ENCODE measurements at places on chromosomes 3 and 15.

GRCh38 chr3:130975251-130975650 is 51.4 kb downstream of the ASTE1 start:
- DNase-seq, result no peak

DNA sequence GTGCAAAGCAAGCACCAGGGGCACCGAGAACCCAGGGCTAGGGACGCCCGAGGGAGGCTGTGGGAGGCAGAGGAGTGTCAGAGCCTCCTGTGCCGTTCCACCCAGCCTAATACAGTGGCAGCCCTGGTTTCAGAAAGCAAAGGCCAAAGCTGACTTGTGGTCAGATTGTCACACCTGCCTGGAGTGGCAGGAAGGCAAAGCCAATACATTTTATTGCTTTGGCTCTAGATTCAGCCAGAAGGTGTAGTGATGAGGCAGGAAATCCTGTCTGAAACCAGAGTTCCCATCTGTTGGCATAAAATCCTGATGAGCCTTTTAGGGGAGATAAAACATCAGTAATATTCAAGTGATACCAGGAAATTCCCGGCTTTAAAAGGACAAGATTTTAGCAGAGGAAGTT is 168.3 kb downstream of the SLCO3A1 start:
- no peak for DNase-seq

GRCh38 chr15:29135702-29136646 is 133.6 kb downstream of the NSMCE3 start:
- DNase-seq, result no peak

DNA sequence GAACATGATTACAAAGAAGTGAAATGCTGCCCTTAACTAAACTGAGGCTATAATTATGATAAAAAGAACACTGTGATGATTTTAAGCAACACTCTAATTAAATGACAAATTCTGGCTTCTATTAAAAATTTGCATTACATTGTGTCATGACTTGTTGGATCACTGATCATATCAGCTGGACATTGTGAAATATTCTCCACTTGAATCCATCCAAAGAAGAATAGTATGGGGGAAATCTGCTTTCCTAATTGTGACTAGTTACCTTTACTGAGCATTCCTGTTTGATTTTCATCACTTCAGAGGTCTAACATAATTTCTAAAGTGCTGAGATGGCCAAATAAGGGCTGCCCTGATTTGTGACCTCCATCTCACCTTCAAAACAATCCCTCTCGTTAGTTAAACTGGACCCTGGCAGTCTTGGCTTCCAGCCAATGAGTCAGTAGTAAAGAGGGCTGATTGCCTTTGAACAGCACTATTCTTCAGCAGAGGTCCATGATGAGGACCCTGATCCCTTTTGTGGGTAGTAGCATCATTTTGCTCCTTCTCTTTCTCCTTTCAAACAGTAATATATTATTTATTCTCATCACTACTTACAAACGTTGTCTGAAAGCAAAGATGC is 53.5 kb upstream of the LEKR1 start:
- no peak for DNase-seq

DNA sequence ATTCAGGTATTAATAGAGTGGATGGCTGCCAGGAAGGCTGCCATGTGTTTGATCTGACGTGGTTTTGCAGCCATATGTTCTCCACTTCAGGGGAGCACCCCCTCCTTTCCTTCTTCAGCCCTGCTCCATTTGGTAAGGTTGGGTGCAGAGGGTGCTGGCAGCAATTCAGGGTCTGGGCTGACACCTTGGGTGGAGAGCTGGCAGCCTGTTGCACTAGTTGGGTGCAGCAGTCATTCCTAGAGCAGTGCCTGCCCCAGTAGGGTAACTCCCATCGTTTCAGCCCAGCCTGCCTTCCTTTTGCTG is 1.5 kb downstream of the TYRO3 start:
- DNase-seq, result no peak

GRCh38 chr3:124413393-124413792 is 316.9 kb upstream of the UMPS start:
- no peak for DNase-seq

DNA sequence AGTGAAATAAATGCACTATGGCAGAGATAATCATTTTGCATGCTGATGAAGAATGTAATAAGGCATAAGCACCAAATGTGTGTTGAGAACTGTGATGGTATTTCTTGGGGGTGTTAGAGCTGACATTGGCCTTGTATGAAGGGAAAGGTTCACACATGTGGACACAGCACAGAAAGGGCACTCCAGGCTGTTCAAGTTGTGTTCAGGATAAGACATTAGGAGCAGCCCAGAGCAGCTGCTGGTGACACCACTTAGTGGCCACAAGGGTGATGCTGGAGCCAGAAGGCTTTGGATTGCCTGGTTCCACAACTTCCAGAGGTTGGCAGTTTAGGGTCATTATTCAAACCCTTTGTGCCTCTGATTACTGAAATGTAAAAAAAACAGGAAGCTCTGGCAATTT is 155.4 kb downstream of the GOLGA6L6 start:
- no peak for DNase-seq

DNA sequence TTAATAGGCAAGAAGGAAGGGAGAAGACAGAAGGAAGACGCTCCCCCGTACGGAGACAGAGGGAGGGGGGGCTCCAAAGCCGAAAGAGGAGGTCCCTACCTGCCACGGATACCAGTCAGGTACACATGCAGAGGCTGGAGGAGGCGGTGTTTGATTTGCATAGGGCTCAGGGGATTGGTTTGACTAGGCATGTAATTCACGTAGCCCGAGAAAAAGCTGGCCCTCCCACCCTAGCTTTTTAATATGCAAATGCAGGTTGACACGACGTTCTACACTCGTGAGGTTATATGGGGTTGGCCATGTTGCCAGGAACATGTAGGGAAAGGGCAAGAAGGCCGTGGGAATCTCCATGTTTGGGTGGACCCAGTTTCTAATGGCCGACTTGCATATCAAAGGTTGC is 29.8 kb downstream of the ZNF592 start:
- no peak for DNase-seq

GRCh38 chr3:132870541-132870940 is 148.3 kb upstream of the NPHP3 start:
- peak; percentile 95 for DNase-seq

DNA sequence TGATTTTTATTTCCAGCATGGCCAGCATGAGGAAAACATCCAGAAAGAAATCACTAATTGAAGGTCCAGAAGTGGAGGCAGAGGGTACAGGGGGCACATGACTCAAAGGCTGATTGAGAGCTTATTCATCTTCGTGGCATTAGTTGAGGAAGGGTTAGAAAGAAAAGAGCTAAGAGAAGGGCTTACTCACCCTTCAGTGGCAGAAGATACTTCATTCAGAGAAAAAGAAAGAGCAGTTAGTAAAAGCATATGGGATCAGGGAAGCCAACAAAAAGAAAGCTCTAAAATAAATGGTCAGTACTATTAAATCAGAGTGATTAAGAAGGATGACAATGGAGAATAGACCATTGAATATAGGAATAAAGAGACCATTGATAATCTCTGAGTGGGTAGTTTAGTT is 25.2 kb downstream of the GAP43 start:
- DNase-seq, result no peak

GRCh38 chr3:14991151-14991742 is 43.9 kb downstream of the NR2C2 start:
- DNase-seq, result no peak

- DNase-seq, result no peak
These were observed 25.0 kb downstream of the TBC1D2B start for GRCh38 chr15:78052545-78052944.

- no peak for DNase-seq
These were observed 16.0 kb upstream of the CCNL1 start for GRCh38 chr3:157175691-157176507.

DNA sequence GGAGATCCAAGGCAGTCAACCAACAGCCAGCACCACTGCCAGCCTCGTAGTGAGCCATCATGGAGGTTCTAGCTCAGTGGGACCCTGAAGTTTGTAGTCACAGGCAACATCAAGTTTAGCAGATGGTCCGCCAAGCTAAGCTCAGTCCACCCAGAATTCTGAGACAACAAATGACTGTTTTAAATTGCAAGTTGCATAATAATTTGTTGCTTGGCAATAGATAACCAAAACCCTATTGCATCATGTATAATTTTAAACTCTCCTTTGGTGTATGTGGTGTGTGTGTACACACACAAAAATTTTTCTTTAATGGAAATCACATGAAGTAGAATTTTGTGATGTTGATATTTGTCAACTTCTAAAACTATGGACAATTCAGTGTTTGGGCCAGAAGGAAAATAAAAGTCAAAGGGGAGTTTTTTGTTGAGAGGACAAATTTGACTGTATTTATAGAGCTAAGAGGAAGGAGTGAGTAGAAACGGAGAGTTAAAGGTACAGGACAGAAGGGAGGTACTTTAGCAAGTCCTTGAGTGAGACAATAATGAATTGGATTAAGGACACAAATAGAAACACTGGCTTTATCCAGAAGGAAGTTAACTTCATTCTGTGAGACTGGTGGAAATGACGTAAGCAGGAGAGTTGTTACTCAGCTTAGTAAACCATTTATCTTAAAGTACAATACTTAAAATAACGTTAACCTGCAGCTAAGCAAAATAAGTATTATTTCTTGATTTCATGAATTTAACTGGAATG is 83.6 kb downstream of the NCEH1 start:
- peak; percentile 1 for DNase-seq

GRCh38 chr15:90813796-90814190 is 54.6 kb upstream of the FURIN start:
- no peak for DNase-seq

GRCh38 chr3:157075693-157076420 is 84.1 kb downstream of the CCNL1 start:
- no peak for DNase-seq

GRCh38 chr3:30012941-30013543 is 593.4 kb upstream of the TGFBR2 start:
- DNase-seq, result peak; percentile 4

- DNase-seq, result no peak
These were observed 27.9 kb downstream of the EIF1B start for GRCh38 chr3:40337136-40338108.

GRCh38 chr3:159266779-159267178 is 464.9 kb downstream of the MFSD1 start:
- DNase-seq, result no peak

GRCh38 chr3:70580021-70580420 is 267.6 kb upstream of the MDFIC2 start:
- no peak for DNase-seq

- no peak for DNase-seq
These were observed 317.6 kb upstream of the RASGRP1 start for GRCh38 chr15:38882221-38882620.

DNA sequence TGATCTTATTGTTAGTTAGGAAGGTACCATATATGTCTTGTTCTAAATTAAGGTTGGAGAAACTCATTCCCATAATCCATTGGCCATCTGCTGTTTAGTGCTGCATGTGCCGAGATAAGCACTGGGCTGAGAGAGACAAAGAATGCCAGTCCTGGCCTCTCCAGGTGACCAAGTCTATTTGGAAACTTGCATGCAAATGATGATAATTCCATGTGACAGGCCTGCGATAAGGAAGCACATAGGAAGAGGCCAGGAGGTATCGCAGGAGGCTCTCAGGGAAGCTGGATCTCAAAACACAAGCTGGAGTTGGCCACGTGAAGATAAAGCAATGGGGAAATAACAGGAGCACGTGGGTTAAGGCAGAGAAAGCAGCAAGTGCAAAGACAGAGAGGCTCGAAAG is 39.7 kb downstream of the MYO5C start:
- DNase-seq, result no peak

- DNase-seq, result no peak
These were observed 224.7 kb upstream of the GBE1 start for GRCh38 chr3:81985996-81986723.

DNA sequence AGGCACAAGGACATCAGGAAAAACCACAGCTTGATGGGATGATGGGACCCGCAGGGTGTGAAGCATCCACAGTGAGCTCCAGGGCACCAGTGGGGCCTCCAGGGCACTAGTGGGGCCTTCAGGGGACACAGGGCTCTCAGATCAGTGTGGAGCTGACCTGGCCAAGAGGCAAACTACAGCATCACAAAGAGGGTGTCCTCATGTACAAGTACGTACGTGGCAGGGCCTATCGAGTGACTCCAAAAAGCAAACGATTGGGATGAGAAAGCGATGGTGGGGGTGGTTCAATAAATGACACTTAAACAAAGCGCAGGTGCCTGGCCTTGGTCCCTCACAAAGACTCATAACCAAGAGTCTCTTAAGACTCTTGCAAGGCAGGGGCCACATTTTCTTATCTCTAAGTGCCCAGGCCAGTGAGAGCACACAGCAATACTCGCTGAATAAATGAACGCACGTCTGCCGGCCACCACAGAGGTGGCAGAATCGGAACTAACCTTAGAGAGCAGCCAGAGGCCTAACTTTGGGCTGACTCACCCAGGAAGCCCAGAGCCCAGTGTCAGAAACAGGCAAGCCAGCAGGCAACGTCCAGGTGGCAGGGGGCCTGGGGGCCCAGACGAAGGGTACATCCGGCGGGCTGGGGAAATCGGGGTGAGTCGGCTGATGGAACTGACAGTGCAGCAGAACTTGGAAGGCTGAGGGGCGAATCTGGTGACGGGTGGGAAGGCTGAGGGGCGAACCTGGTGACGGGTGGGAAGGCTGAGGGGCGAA is 8.7 kb downstream of the PCSK6 start:
- no peak for DNase-seq
